Cardiac fibroblast (primary cell): ENCODE measurements at places on chromosomes 7 and 10.

DNA sequence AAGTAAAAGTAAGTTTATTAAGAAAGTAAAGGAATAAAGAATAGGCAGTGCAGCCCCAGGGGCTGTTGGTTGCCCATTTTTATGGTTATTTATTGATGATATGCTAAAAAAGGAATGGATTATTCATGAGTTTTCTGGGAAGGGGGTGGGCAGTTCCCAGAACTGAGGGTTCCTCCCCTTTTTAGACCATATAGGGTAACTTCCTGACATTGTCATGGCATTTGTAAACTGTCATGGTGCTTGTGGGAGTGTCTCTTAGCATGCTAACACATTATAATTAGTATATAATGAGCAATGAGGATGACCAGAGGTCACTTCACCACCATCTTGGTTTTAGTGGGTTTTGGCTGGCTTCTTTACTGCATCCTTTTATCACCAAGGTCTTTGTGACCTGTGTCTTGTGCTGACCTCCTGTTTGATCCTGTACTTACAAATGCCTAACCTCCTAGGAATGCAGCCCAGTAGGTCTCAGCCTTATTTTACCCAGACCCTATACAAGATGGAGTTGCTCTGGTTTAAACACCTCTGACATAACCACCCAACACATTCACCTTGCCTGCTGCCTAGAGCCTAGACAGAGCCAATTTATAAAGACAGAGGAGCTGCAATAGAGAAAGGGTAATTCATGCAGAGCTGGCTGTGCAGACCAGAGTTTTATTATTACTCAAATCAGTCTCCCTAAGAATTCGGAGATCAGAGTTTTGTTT is 10.9 kb upstream of the ERCC6 start:
- DNase-seq = no peak

- no peak for DNase-seq
Observed at GRCh38 chr10:125154529-125154928, 5.8 kb downstream of the CTBP2 start.

GRCh38 chr7:77433901-77434300 is 17.8 kb upstream of the GSAP start:
- DNase-seq = no peak

GRCh38 chr7:55588976-55589604 is 16.8 kb upstream of the VOPP1 start:
- no peak for DNase-seq

GRCh38 chr7:26863518-26864308 is 677 bp downstream of the SKAP2 start:
- peak; percentile 38 for DNase-seq

- DNase-seq = no peak
Observed at GRCh38 chr7:142800699-142801260, 30.0 kb downstream of the PRSS2 start.

- DNase-seq = peak; percentile 53
Observed at GRCh38 chr10:101214446-101215396, 14.5 kb downstream of the LBX1 start.

- no peak for DNase-seq
Observed at GRCh38 chr10:76315240-76315639, 883.8 kb downstream of the LRMDA start.

DNA sequence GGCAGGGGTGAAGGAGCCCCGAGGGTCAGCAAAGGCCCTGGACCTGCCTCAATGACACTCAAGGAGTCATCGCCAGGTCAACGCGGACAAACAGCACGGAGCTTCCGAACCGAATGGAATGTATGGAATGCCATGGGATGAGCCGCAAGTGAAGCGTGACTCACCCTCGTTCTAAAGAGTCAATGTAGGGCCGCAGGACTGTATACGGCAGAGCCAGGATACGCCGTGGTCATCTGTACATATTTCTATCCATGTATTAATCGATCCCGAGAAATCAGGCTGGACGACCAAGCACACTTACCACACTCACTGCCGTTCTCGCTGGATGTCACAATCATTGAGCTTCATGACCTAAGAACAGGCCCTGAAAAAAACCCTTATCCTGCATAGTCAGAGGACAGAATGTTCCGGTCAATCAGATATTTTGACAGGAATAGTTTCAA is 4.3 kb downstream of the SNX8 start:
- DNase-seq = peak; percentile 85

DNA sequence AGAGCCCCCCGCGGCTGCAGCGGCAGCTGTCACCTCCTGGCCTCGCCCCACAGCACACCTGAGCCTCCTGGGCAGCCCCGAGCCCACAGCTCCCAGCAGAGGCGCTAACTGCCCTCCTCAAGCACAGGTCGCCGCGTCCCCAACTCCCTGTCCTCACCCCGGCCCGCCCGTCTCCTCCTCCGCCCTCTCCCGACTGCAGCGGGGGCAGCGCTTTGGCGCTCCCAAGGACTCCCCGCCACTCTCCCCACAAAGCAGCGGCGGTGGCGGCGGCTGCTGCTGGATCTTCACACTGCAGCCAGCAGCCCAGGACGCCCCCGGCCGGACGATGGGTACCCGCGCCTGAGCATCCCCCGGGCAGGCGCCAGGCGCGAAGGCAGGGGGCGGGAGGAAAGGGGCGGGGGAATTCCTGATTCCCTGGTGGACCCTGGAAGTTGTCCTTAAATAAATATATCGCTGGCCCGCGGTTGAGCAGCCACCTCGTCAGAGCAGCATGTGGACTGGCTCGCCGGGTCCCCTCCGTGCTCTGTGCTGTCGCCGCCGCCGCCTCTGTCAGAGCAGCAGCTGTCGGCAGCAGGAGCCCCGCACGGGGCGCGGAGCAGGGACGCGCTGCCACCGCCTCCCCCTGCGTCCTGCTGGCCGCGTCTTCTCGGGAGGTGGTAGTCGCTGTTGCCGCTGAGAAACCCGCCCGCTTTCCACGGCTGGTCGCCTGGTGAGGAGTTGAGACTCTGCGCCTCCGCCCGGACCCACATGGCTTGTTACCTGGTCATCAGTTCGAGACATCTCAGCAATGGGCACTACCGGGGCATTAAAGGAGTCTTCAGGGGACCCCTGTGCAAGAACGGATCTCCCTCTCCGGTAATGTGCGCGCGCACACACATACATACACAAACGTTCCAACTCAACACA is at the start of gene ZNF804B:
TSS of gene ZNF804B (plus strand) at position 471 of the 906 bp plus-strand sequence. CDS start at position 748, 277 bp downstream.
- DNase-seq = no peak

- DNase-seq = no peak
Observed at GRCh38 chr10:60187691-60188090, 202.0 kb downstream of the ANK3 start.

DNA sequence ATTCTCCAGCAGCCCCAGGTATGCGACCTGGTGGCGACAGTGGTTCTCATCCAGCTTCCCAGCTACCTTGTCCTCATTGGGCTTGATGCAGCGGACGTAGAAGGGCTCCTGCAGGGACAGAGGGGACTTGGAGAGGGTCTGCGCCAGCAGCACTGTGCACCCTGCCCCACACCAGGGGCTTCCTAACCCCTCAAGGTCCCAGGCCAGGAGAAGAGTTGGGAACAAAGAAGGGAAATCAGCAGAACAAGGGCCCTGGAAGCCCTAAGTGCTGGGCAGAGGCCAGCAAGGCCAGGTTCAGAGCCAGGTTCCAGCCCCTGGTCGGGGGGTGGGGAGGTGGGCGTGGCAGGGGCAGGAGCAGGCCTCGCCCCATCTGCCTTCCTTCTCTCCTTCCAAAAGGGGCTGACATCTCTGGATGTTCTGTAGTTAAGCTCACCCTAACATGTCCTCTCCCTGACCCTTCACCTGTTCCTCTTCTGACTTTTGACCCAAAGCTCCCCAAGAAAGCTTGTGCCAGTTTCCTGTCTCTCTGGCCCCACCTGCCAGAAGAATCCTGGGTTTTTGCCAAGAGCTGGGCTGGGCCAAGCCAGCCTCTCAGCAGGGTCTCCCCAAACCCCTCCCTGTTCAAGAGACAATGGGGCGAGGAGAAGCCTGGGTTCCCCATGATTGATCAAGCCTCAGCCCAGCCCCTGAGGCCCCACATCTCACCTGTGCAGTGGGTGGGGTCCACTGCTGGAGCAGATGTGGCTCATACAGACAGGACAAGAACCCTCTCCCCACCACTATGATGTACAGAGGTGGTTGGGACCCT is 11.9 kb downstream of the MYO1G start:
- DNase-seq = no peak

- no peak for DNase-seq
Observed at GRCh38 chr10:131706476-131706875, 194.3 kb upstream of the PPP2R2D start.
